ENCODE measurements at places on chromosomes 2 and 18.

GRCh38 chr18:79356435-79356834 lies 39.3 kb upstream of the NFATC1 start:
- no peak for DNase-seq

- no peak for DNase-seq
Observed at GRCh38 chr2:137957033-137957432, 7.2 kb upstream of the HNMT start.

GRCh38 chr18:77108821-77109647 lies 23.5 kb downstream of the MBP start:
- DNase-seq = no peak

GRCh38 chr2:175234650-175235049 lies 53.1 kb upstream of the ATP5MC3 start:
- no peak for DNase-seq

DNA sequence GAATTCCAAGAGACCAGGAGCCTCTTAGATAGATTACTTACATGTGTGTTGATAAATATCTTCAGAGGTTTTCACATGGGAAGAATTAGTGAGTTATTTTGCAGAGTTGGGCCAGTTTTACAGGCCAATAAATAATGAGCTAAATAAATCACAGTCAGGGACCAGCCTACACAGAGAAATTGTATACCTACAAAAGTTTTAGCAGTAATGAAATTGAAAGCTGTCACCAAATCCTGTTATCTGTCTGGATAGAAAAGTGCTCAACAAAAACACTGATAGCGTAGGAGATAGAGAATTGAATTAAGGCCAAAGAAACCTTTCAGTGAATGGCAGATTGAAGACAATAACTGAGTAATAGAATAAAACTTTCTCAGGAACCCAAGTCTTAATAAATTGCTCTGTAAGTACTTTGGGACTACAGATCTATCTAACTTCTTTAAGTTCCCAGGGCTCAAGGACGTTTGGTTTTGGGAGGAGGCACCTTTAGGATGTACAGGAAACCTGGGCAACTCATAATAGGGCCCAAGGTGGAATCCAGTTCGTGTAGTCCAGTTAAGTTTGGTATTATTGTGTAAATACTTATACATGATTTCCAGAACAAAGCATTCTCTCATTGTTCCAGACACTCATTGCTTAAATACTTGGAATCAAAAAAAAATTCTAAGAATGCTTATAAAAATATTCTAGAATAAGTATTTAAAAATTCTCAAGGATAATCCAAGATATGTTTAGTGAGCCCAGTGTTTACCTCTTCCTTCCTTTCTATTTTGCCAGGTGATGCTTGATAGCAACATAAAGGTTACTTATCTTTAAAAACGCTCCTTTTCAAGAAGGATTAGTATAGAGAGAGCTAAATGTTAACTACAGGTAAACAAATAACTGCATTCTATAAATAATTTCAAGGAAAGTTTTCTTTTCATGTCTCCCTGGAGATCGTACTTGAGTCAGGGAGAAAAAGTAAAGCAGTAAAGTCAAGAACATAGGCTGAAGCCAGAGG lies 134.5 kb downstream of the NCKAP5 start:
- no peak for DNase-seq

DNA sequence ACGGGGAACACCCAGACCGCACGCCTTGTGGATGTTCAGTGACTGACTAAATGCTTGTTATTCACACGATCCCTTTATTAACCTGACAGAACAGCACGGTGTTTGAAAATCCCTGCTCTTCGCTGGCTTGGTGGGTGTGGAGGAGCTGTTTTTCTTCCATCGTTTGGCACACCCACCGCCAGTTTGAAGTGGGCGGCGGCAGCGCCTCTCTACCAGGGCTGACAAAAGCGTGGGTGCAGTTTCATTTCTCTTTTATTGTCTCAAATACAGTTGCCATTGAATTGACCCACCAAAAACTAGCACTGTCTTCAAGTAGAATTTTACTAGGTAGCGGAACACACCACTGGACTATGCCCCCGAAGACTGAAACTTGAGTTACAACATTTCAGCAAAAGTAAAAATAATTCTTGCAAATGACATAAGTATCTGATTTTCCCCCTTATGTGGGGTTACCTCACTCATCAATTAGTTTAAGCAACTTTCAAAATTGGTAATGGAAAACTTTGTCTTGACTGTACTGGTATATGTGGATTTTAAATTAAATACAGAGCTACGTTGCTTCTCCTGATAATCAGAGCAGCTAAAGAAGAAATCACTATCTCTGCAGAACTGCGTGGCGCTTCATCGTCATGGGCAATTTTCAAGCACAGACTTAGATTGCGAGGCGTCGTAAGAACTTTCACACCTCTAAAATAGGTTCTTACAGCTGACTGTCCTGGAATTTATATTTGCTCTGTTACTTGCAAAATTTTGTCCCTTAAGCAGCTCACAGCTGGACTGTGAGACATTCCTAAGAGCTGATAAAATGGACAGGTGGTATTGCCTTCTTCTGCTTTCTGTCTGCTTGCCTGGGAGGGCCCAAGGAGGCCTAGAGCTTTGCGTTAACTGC lies 60.9 kb downstream of the LDLRAD4 start:
- peak; percentile 30 for DNase-seq

GRCh38 chr2:67952066-67952465 lies 110.7 kb downstream of the C1D start:
- no peak for DNase-seq

DNA sequence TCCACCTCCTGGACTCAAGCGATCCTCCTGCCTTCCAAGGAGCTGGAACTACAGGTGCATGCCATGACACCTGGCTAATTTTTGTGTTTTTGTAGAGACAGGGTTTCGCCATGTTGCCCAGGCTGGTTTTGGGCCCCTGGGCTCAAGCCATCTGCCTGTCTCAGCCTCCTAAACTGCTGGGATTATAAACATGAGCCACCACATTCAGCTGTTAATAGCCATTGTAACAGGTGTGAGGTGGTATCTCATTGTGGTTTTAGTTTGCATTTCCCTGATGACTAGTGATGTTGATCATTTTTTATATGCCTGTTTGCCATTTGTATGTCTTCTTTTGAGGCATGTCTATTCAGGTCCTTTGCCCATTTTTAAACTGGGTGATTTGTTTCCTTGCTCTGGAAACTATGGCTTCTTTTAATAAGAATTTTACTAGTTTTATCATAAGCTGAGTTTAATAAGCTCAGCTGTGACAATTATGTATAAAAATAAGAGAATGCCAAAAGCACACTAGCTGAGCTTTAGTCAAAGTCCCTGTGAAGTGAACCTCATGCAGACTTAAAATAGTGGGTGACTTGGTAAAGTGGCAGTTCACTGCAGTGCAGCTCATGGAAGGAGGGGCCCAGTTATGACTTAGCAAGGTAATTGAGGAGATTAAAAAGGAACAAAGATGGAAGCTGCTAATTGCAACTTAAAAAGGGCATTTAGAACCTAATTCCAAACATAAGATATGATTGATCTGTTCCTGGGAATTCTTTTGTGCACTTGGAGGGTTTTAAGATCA lies 465.1 kb downstream of the TGIF1 start:
- no peak for DNase-seq

GRCh38 chr18:45037618-45038017 lies 356.9 kb downstream of the SETBP1 start:
- no peak for DNase-seq

GRCh38 chr2:149446748-149447147 lies 116.4 kb downstream of the LYPD6 start:
- DNase-seq = no peak

DNA sequence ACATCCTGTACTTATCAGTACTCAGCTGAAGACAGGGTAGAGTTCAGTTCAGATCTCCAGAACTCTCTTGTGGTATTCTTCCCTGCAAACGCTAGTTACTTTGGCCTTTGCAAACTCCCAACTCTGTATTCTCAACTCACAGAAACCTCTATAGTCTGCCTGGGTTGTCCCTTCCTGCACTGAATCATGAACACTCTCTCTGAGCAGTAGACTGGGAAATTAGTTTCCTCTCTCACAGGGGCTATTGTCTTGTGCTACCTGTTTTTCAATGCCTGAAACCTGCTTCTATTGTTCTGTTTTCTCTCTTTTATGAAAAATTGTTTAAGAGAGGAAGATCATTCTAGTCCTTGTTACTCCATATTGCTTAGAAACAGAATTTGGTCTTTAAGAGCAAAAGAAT lies 134.7 kb downstream of the VIT start:
- DNase-seq = no peak

DNA sequence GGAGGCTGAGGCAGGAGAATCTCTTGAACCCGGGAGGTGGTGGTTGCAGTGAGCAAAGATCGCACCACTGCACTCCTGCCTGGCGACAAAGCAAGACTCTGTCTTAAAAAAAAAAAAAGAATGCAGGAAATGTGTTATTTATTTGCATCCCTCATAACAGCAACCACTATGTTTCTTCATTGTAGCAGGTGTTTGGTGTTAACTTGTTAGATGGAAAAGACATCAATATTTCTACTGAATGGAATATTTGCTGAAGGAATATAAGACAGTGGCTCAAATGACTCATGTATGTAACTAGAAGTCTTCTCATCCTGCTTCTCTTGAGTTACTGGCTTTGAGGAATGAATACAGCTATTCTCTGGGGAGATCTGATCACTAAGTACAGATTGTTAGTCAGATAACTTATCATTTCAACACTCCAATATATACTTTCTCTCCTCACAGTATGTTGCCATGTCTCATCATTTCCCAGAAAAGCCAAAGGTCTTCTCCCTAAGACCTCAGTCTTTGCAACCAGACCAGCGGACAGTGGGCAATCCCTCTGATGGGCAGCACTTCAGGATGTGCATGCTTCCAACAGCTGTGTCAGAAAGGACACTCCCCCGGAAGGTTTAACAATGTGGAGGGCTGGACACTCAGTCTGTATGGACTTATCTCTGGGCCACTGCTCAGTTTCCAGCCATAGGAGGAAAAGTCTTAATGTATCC lies 104.4 kb upstream of the STK17B start:
- peak; percentile 33 for DNase-seq

DNA sequence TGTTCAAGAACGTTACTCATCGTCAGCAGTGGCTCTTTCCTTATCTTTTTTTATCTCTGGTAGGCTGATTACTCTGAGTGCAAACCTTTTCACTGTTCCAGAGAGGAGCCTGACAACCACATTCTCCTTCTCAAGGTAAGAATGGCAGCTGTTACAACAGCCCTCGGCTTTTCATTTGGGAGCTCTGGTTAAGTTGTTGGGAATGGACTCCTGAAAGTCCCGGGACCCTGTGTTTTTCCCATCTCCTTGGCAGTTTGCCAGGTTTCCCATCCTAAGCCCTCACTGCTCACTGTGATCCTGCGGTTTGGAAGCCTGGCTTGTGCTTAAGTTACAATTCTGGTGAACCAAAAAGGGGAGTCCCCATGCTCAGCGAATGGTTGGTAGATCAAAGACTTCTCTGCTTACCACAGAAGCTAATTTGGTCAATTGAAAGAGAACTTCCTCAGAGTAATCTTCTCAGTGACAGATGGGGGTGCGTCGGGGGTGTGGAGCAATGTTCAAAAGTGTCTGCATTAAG lies 122.3 kb downstream of the LYPD6B start:
- peak; percentile 48 for DNase-seq

DNA sequence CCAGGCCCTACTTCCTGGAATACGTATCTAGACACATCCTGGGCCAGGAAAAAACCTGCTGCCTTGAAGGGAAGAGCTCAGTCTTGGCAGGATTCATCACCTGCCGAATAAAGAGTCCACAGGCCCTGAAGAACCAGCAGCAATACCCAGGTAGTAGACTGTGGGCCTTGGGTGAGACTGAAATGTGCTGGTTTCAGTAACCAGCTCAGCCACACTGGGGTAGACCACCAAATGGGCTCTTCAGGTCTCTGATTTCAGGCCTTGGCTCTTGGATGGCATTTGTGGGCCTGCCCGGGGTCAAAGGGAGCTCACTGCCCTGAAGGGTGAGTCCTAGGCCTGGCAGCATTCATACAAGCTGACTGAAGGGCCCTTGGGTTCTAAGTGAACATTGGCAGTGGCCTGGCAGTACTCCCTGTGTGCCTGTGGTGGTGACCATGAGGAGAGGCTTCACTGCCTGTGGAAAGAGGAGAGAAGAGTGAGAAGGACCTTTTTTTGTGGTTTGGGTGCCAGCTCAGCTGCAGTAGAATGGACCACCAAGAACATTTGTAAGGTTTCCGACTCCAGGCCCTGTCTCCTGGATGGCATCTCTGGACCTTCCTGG lies 175.1 kb downstream of the ANKRD30B start:
- no peak for DNase-seq

DNA sequence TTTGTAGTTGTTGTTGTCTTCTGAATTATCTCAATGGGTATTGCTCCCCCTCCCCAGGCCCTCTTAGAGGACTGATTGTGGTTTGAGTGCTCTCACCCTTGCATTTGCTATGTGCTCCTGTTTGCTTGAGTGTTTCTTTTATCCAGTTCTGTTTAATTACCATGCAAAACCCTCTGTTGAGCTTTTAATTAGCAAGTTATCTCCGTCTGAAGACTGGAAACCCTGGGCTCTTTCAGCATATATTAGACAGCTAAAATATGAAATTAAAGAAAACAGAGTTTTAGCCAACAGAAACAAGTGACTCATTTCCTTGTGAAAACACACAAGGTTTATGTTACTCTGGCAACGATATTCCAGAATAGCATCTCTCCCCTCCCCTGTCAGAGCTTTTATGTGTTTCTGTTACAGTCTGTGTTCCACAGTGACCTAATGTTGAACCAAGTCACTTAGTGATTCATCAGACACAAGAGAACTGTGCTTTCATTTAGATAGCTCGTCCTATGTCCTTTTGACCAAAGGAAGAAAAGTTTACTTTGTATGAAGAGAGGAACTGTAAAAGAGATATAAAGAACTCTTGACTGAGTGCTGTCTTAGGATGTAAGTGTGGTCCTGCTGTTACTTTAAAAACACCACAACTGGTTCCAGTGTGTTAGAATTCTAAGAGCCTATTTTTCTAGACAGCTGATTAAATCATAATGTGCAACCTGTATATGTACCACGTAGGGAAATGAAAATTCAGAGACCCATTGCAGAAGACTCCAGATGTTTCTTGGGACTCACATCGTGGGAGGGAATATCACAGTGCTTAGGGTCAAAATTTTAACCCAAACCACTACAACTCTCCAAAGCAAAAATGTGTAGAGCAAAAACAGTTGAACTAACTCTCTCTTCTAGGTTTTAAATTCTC lies 172.8 kb upstream of the RBMS1 start:
- peak; percentile 30 for DNase-seq

GRCh38 chr2:234363647-234364294 lies 133.1 kb downstream of the ARL4C start:
- DNase-seq = no peak

DNA sequence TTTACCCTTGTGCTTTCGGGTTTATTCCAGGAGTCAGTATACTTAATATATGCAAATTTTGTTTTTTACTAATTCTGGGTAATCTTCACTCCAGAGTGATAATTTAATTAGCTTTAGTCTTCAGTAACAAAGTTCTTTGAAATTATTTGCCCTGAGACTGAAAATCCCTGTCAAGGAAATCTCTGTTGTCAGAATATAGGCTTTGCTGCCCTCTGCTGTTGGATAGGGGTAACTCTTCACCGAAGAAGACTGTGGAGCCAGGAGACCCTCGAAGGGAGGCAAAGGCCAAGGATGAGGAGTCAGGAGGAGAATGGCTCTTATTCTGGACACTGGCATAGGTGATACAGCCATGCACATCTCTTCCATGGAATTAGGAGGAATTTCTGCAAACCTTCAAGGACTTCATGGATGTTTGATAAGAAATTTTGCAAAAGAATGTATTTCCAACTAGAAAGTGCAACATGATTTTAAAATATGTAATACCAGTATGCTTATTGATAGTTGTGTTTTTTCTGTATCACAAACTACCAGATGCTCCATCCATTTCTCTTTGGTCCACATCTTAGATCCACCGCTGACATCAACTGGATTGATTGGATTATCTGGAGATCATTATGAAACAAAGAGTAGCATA lies 182.3 kb downstream of the RDH14 start:
- DNase-seq = peak; percentile 29

GRCh38 chr2:105872142-105872728 lies 127.5 kb downstream of the NCK2 start:
- peak; percentile 43 for DNase-seq

- DNase-seq = no peak
Observed at GRCh38 chr2:155442755-155443372, 744.4 kb downstream of the KCNJ3 start.
